Effector CD4-positive, alpha-beta T cell (primary cell): ENCODE measurements at places on chromosomes 6 and 20.

- DNase-seq: no peak
Observed at GRCh38 chr6:140445474-140446004, 1071.1 kb upstream of the CITED2 start.

DNA sequence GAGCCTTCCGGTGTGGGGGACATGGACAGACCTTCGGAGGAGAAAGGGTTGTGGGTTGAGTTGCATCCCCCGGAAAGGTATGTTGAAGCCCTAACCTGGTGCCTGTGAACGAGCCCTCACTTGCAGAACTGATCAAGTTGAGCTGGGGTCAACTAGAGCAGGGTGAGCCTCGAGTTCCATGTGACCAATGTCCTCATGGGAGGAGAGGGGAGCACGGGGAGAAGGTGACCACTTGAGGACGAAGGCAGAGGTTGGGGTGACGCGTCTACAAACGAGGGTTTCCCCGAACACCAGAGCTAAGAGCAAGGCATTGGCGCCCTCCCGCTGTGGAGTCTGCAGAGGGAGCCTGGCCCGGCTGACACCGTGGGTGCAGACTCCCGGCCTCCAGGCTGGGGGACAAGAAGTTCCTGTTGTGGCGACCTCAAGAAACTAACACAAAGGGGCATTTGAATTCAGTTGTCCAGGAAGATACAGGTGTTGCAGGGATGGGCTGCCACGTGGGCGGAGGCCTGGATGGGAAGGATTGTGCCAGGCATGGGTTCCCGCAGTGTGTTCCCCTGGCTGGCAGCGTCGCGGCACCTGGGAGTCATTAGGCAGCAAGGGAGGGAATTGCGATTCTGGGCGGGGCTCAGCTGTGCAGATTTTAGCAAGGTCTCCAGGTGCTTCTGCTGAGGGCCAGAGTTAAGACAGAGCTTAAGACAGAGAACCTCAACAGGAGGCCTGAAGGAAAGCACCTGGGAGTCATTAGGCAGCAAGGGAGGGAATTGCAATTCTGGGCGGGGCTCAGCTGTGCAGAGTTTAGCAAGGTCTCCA is 20.4 kb upstream of the UNC93A start:
- no peak for DNase-seq

- no peak for DNase-seq
Observed at GRCh38 chr6:150099546-150099945, 30.6 kb upstream of the ULBP3 start.

DNA sequence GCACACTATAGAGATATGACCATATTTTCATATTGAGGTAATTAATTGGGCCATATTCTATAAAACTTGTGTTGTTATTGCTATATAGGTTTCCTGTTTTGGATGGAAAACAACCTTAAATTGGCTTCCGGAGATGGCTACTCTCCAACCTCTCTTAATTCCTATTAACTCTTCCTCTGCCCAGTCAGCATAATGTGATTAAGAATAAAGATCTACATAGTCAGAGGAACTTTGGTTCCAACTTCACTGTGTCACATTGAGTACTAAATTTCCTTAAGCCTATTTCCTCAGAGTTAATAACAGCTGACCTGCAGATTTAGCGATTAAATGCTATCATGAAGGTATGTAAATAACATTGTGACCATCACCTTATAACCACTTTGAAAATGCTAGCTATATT is 67.7 kb downstream of the PTPRK start:
- no peak for DNase-seq

GRCh38 chr6:80742481-80742880 is 636.0 kb downstream of the BCKDHB start:
- no peak for DNase-seq

GRCh38 chr6:151635741-151636140 is 141.9 kb downstream of the CCDC170 start:
- no peak for DNase-seq

GRCh38 chr6:112416866-112417265 is 69.7 kb downstream of the RFPL4B start:
- DNase-seq: no peak
